ENCODE measurements at places on chromosomes 13 and 19.

DNA sequence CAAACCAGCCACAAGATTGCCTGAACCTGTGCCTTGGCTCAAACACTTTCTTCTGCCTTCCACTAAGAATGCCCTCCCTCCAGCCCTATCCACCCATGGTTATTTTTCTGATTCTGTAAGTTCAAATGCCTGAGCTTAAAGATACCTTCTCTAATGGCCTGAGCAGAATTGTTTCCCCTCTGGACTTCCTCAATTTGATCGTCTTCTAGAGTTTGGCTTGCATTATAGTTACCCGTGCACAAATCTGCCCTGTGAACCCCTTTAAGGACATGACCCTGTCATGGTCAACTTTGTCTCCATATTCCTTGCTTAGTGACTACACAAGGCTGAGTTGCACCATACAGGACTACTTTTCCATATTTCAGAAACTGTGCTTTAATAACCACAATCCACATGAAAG lies 481.0 kb downstream of the FOXO1 start:
- no peak for DNase-seq

DNA sequence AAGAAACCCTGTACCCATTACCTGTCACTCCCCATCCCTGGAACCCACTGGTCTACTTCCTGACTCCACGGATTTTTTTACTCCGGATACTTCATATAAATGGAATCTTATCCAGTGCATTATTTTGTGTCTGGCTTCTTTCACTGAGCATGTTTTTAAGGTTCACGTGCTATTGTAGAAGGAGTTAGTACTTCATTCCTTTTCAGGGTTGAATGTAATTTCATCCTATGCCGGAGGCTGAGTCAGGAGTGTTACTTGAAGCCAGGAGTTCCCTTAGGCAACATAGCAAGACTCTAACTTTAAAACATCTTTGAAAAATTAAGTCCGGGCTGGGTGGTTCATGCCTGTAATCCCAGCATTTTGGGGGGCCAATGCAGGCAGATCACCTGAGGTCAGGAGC lies 17.9 kb upstream of the ELAVL1 start:
- no peak for DNase-seq

DNA sequence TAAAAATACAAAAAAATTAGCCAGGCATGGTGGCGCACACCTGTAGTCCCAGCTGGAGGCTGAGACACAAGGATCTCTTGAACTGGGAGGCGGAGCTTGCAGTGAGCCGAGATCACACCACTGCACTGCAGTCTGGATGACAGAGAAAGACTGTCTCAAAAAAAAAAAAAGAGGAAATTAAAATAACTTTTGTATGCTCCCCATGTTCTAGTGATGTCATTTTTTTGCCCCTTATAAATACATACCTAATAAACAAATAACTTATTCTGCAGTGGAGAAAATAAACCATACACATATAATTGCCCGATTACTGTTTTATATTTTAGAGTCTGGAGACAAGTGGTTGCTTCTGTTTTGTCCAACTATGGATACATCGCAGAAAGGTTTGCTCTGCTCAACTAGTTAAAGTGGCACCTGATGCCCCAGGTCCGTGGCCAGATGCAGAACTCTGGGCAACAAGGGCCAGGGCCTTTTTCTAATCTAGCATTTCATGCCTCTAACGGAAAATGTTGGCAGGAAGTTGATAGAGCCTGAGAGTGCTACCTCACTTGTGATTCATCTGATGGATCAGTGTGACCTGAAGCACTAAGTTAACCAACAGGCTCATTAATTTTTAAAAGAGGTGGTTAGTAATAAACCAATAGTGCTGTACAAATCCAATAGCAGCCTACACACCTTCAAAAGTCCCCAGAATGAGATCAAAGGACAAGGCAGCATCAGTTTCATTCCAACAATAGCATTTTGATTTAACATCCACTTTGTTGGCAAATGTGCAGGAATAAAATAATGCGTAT lies 18.8 kb downstream of the UBE2L5 start:
- no peak for DNase-seq

DNA sequence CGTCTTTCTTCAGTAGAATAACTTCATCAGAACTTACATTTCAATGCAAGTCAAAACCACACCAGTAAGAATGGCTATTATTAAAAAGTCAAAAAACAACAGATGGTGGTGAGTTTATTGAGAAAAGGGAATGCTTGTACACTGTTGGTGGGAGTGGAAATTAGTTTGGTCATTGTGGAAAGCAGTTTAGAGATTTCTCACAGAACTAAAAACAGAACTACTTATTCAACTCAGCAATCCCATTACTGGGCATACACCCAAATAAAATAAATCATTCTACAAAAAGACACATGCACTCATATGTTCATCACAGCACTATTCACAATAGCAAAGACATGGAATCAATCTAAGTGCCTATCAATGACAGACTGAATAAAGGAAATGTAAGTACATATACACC lies 231.2 kb downstream of the NHLRC3 start:
- no peak for DNase-seq
